ENCODE measurements at places on chromosomes 3 and 15.

DNA sequence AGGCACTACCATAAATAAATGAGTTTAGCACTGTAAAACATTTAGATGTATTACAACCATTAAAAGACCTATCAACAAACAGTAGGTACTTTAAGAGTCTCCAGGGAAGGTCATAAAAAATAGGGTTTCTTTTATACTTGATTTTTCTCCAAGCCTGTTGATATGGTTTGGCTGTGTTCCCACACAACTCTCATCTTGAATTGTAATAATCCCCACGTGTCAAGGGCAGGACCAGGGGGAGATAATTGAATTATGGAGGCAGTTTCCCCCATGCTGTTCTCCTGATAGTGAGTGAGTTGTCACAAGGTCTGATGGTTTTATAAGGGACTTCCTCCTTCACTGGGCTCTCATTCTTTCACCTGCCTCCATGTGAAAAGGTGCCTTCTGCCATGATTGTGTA is 468.9 kb upstream of the UBE2E2 start:
- no peak for DNase-seq

DNA sequence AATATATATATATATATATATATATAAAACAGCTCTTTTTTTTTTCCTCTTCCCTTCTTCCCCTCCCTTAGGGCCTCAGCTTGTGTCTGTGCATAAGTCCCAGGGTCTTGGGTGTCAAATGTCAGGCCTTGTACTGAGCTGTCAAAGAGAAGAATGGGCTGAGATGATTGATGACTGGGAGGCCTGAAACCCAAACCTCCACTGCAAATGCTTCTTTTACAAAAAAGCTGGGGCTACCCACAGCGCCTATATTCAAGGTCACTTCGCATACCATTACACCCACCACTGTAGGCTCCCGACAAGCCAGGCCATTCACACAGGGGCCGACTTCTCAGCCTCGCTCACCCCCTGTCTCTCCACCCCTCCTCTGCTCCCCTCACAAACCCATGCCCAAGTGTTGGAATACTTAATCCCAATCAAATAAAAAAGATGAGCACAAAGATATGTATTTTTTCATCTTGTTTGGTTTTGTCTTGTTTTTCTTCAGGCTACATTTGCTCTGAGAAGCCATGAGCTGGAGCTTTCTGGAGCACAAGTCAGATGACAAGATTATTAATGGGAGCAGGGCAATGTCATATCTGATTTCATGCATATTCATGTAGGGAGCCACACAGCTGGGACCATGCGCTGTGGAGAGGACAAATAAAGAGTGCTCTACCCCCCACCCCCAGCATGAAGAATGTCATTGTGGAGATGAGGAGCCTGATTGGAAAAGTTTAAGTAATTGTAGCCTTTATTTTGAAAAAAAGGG is 614.4 kb upstream of the NR2F2 start:
- no peak for DNase-seq

- DNase-seq: no peak
Observed at GRCh38 chr3:71232175-71232679, 351.3 kb downstream of the FOXP1 start.

DNA sequence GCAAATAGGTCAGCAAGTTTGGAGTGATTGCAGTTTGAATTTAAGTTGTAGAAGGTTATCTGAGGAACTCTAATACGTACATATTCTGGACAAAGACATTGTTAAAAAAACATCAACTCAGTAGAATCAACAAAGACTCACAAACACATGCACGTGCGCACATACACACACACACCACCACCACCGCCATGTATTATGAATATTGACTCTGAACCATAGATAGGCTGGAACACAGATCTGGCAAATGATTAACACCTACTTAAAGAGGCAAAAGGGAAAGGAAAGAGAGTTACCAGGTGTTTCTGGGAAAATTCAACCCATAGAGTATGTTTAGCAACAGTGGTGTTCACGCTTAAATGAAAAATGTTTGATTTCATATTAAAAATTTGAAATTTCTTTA is 334.2 kb upstream of the ALCAM start:
- DNase-seq: no peak

GRCh38 chr3:15097891-15098290 is 1.1 kb downstream of the RBSN start:
- peak; percentile 65 for DNase-seq

GRCh38 chr15:89356634-89357298 is 22.1 kb upstream of the POLG start:
- peak; percentile 20 for DNase-seq

GRCh38 chr15:84878504-84878903 is 6.0 kb upstream of the SLC28A1 start:
- peak; percentile 63 for DNase-seq

DNA sequence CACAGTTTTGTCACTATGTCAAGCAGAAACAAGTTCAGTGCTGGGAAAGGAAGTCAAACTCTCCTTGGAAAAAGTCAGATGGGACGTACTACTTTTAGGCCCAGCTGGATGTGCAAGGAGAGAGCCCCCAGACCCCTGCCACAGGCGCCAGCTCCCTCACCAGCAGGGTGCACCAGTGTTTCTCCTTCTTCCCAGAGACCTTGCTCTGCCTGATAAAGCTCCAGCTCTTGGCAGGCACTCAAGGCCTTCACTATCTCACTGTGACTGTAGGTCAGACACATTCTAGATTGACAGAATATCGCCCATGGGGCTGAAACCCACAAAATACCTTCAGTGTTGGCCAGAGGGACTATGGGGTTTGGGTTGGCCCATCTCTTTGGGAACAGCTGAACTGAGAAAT is 54.8 kb upstream of the CHRNB4 start:
- DNase-seq: no peak

DNA sequence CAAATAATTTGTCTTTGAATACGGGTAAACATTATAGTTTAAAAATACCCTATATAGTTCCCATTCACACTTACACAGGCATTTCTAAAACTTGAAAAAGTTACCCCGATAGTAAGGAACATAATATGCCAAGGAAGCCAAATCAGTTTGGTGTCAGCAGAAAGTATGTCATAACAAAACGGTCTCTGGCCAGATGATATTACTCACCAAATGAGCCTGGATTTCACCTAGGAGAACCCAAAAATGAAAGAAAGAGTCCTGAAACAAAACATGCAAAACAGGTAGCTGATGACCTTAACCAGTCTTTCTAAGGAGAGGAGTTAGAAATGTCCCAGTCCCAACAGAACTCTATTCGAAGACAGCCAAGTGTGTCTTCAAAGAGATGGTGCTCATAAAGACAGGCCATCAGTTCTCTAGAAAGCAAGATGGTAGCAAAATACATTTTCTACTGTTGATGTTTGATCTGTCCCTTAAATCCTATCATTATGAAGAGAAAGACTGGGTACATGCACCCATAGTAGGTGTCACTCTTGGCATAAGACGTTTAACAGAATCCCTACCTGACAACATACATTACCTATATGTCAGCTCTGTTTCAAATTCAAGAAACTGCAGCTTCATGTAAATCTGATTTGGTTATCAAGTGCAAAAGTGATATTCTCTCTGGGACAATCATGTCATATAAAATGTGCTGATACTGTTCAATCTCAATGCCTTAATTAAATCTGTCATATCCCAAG is 942.5 kb downstream of the ROBO1 start:
- no peak for DNase-seq

DNA sequence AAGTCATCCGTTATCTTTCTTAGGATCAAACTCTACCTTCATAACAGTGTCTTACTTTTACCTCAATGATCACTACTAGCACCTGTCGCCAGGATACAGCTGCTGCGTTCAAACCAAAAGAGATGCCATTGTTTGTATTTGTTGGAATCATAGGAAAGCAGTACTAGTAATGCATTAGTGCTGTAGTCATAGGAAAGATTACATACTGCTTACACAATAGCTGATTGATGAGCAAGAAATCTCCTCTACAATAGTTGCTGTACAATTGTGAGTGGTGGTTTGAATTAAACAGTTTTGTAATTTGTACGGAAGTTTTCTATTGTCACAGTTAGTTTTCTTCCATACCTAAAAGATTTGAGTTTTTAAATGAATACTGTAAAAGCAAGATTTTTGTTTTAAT is 21.4 kb downstream of the ACAP2 start:
- DNase-seq: no peak

- DNase-seq: peak; percentile 57
Observed at GRCh38 chr3:141642215-141642614, 95.9 kb upstream of the RNF7 start.

GRCh38 chr3:42693530-42693930 is 8.2 kb downstream of the KLHL40 start:
- no peak for DNase-seq

DNA sequence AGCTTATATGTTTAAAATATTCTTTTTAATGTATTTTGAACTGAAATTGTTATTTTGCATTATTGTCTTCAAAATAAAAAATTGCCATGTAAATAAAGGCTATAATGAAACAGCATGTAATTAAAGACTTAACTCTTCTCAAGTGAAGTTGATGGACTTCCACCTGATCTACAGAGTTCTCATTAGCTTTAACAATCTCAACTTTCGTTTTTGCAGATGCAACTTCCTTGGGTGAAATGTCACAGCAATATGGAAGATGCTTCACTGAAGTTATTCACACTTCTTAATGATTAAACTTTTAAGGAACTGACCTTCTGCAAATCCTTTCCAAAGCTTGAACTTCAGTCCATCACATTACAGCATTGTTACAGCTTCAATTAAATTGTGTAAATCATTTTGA is 63.6 kb downstream of the OSTN start:
- DNase-seq: no peak

- no peak for DNase-seq
Observed at GRCh38 chr15:96262549-96263489, 67.7 kb upstream of the NR2F2 start.

- no peak for DNase-seq
Observed at GRCh38 chr3:116129187-116129946, 315.9 kb downstream of the LSAMP start.

GRCh38 chr3:112233083-112233482 is 60.9 kb downstream of the SLC9C1 start:
- no peak for DNase-seq

GRCh38 chr3:141387516-141387915 is 19.2 kb downstream of the ZBTB38 start:
- DNase-seq: no peak

DNA sequence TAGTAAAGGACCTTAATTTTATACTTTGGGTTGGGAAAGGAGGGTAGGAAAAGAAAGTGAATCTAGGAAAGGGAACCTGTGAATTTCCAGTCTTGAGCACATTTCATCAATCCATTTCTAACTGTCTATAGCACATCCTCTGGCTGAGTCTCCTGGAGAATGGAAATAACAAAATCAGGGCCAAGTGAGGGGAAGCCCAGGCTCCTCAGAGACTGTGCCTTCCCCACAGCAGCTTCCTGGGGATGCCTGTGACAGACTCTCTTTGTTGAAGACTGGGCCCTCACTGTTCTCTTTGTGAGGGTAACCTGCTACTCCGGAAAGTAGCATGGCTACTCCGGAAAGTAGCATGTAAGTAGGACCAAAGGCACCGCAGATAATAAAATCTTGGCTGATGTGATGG is 22.6 kb upstream of the CSPG5 start:
- no peak for DNase-seq

- DNase-seq: no peak
Observed at GRCh38 chr3:190167936-190168680, 47.4 kb upstream of the P3H2 start.

DNA sequence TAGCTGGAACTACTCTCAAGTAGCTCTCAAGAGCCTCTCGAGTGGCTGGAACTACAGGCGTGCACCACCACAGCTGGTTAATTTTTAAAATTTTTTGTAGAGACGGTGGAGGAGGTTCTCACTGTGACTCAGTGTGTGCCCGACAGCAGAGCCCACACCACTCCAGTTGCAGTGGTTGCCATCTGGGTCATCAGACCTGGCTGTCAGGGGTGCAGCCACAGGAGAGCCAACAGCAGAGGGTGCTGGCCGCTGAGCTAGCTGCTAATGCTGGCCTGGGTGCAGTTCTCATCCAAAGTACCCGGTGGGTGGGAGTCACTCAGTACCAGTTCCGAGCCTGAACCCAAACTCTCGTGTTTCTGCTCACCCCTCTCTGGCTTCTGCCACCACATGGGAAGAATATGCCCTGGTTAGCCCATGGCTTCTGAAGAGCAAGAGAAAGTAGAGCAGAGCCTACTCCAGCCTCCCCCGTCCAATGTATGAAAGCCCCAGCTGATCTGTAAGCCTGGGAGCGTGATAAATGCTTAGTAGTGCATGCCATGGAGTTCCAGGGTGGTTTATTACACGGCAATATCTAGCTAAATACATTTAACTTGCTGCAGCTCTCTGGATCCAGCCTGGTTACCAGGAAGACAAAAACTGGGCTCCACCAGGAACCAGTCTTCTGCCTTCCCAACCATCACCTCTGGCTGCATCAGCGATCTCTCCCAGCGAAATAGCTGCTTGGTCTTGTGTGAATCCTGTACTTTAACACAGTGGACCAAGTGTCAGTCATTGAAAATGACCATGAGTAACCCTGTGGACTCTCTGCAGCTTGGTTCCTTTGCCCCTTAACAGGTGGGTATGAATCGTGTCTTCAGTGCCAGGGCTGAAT is 17.1 kb downstream of the UMPS start:
- DNase-seq: no peak

DNA sequence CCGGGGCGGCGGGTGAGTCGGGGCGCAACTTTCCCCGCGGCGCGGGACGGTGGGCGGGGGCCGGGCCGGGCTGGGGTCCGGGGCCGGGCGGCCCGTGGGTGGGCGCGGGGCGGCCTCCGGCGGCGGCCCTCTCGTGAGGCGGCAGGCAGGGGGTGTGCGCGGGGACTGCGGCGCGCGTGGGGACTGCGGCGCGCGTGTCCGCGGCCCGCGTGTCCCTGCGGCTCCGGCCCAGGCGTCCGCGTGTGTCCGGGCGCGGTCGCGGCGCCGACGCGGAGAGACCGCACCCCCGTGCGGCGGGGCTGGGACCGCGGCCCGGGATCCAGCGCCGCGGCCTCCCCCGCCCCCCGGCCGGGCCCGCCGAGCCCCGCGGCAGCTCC is 349 bp downstream of the PLXNA1 start:
- DNase-seq: no peak

DNA sequence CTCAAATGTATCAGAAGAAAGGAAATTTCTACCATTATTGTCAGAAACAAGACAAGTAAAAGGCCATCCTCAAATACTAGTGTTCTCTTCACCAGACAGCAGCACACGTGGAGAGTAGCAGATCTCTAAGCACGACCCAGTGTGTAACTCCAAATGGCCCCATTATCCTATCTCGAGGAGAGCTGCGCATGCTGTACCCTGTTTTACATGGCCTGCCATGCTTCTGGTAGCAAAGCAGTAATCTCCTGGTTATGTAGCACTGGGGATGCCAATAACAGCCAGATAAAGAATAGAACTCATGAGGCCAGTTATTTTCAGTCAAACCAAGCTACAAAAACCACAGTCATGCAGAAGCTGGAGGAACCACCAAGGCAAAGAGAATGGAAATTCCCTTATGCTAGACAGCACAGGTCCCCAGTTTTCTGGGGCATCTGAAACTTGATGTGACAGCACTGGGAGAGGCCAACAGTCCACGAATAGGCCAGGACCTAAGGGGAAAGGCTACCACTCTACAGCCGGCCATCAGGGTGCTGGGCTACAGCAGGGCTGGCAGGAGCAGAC is 73.0 kb downstream of the LIPC start:
- no peak for DNase-seq

- peak; percentile 65 for DNase-seq
Observed at GRCh38 chr3:146625186-146625775, 20.1 kb upstream of the PLSCR5 start.
